ENCODE measurements at places on chromosomes 11 and 22.

DNA sequence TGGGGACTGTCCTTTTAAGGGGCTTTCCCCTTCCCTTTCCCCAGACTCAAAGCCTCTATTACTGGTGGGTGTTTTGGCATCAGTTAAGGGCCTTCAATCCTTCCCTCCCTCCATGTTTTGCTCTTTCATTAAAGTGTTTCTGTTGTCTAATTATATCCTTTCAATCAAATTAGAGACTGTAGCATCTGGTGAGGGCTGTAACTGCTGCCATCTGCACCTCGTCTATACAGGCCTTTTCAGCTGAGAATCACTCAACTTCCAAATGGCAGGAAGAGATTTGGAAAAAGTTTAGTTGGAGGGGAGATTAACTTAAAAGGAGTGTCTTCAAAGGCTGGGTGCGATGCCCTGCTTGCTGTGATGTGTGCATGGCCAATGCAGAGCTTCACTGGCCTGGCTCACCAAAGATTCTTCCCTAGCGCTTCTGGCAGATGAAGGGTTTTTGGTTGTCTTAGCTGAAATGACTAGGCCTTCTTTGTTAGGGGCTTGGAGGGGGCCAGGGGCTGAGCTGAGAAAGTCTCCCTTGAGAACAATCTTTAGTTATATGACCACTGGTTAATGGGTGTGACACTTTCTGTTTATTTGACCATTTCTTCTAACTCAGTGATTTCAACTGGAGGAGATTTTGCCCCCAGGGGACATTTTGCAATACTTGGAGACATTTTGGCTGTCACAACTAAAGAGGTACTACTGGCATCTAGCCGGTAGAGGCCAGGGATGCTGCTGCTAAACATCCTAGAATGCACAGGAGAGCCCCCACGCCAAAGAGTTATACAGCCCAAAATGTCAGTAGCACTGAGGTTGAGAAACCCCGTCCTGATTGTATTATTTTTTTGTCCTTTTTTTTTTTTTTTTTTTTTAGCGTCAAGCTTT, 7.5 kb downstream of the KREMEN1 start:
- DNase-seq: no peak

DNA sequence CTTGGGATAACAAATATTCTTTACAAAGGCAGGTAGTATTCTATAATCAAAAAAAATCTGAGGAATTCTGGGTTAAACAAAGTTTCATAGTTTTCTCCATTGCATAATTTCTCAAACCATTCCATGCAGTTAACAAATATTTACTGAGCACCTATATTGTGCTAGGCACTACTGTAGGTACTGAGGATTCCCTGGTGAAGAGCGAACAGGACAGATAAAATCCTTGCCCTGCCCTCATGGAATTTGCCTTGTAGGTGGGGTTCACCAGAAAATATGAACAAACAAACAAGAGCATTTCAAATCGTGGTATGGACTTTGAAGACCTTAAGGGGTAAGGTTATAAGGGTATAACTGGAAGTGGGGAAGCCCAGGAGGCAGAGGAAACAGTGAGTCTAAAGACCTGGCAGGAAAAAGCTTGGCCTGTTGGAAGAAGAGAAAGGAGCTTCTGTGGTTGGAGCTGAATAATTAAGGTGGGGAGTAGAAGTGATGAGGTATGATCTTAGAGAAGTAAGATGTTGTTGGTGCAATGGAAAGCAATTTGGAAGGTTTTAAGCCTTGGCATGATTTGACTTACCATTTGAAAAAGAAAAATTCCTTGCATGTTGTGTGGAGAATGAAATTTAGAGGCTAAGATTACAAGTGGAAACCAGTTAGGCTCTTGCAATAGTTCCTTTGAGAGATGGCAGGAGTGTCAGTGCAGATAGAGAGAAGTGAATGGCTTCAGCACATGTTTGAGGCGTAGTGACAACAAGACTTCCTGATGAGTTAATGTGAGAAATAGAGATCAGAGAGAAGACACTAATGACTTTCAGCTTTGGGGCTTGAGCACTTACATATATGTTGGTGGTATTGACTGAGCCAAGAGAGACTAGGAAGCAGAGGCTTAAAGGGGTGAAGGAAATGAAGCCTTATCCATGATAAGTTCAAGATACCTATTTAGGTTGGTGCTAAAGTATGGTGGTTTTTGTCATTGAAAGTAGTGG, 55.7 kb upstream of the PICALM start:
- no peak for DNase-seq

DNA sequence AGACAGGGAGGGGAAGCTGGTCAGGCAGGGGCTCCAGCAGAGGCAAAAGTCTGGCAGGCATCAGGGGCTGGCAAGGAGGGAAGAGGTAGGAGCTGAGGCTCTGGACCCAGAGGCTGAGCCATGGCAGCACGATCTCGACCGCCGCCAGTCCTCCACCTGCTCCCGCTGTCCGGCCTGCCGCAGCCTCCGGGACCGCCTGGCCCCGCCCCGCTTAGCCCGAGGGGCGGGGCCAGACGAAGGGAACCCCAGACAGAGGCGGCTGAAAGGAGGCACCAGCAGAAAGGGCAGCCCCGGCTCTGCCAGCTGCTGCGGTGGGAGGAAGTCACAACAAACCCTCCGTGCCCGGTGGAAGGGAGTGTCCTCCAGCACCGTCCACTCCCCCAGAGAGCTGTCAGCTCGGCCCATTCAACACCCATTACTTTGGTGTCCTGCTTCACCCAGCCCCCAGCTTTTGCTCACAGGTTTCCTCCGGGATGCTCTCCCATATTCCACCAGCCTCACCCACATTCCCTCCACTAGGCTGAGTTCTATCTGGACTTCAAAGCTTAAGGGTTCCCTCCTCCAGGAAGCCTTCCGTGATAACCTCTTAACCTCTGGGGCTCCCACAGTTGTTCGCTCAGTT, at the start of gene MFNG:
Gene MFNG (minus strand): TSS at position 161 of the 622 bp plus-strand sequence. CDS start 207 bp downstream, outside the sequence.
- no peak for DNase-seq

DNA sequence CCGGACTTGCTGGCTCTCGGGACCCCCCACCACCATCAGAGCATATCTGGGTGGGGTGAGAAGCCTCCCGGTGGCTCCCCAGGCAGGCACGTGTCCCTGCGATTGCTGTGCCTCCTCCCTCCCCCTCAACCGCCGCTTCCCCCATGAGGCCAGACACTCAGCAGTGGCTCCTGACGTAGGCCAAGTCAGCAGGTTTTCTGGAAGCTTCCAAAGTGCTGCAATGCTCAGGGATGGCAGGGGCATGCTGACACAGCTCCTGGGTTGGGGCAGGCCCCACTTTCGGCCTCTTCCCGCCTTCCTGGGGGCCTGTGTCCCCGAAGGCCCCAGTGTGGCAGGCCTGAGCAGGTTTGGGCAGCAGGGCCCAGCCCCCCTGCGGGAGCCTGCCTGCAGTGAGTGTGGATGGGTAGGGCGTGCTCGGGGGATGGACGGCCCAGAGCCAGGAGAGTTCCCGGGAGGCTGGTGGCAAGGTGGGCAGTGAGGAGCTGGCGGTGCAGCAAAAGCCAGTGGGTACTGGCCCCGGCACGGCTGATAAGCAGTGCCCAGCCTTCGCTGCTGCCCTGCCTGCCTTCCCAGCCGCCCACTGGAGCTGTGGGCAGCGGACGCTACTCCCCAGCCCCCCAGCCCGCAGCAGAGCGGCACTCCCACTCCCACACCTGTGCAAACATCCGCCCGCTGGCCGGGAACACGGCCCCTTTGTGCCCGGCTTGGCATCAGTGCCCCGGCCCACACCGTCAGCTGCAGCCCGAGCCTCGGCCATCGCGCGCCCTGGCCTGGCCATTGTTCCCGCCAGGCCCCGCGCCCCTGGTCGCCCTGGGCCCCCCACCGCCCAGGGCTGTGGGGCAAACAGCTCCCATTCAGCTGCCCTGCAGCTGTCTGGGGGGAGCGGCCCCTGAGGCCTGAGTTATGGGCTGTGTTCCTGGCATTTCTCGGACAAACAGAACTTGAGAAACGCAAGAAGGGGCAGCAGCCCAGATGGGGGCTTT, 125.0 kb downstream of the KCNQ1OT1 start:
- no peak for DNase-seq

GRCh38 chr11:31805037-31805628, 6.0 kb downstream of the PAX6 start:
- DNase-seq: no peak

- DNase-seq: no peak
These were observed 55.1 kb downstream of the SESN3 start for GRCh38 chr11:95175818-95176380.

GRCh38 chr11:68432874-68433273, 27.7 kb upstream of the PPP6R3 start:
- no peak for DNase-seq

GRCh38 chr11:78392854-78393253, 24.8 kb downstream of the GAB2 start:
- no peak for DNase-seq

DNA sequence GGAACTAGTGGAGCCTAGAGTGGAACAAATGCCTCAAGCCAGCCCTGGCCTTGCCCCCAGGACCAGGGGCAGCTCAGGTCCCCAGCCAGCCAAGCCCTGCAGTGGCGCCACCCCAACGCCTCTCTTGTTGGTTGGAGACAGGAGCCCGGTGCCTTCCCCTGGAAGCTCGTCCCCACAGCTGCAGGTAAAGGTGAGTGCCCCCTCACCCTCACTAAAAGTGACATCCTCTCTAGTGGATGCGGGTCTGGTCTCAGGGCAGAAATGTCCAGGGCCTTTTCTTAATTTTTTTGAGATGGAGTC, 21.5 kb downstream of the MICALL1 start:
- no peak for DNase-seq

DNA sequence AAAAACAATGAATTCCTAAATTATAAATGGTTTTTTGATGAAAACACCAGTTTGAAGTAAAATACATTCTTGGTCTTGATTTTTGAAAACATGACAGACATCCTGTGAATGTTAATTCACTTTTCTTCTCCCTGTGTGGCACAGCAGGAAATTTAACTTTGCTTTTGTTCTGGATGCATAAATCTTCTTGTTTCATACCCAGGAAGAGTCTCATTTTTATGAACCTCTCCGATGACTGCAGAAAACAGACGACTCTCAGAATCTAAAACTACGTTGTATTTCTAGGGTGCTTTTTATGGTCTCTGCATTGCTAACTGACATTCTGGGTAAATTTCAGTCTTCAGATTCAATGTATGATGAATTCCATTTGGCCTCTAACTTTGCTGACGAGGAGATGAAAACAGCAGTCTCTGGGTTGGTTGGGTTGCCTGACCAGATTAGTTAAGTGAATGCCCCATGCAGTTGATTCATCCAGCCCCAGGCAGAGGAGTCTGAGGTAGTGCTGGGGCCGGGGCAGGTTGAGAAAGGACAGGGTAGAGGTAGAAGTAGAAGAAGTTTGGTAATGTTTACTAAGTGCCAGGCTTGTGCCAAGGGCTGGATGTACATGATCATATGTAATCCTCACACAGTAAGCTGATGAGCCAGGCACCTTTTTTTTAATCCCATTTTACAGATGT, 20.1 kb downstream of the TCP11L1 start:
- DNase-seq: no peak

- no peak for DNase-seq
These were observed 945 bp downstream of the CREBZF start for GRCh38 chr11:85663753-85664614.

DNA sequence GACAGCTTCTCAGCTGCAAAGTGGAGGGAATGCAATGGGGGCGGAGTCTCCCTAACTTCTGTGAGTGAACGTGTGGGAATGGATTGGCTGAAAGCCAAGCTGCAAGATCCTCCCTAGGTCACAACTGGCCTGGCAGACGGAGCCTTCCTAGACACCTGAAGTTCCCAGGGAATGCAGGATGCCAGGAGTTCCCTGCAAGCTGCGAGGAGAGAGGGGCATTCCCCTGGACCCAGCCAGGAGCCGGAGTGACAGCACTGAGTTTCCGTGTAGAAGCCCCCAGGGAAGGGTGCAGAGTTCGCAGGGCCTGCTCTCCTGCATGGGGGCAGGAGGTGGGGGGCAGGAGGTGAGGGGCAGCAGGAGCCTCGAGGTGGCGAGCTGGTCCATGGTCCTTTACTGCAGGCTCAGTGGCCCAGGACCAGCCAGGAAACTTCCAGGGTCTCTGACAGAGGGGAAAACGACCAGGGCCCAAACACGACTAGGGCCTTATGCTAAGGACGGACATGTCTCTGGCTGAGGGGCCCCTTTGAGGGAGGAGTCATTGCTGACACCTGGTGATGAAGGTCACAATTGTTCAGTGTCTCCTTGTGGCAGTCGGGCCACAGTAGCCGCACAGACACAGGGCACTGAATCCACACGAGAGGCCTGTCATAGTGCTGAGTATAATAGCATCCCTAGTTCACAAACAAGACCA, 141.4 kb downstream of the FBXO7 start:
- no peak for DNase-seq

GRCh38 chr22:40065981-40066380, 71.2 kb downstream of the FAM83F start:
- DNase-seq: no peak

- no peak for DNase-seq
These were observed 5.0 kb downstream of the SEZ6L start for GRCh38 chr22:26174280-26174679.

GRCh38 chr11:2668876-2669275, 30.9 kb downstream of the KCNQ1OT1 start:
- DNase-seq: no peak

- no peak for DNase-seq
These were observed 163.2 kb downstream of the MSANTD4 start for GRCh38 chr11:105858841-105859240.

DNA sequence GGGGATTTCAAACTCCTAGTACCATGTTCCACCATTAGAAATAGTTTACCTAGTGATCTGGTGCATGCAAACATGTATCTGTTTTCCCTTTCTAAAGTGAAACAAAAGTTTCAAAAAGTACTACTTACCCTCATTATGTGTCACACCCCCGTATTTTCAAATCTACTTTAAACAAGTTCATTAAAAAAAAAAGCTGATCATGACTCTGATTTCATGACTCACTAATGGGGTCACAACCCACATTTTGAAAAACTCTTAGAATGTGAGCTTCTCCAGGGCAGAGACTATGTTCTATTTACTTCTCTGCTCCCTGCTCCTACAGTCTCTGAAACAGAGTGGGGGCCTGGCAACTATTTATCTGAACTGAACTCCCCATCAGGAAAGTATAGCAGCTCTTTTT, 18.2 kb downstream of the CHRM1 start:
- no peak for DNase-seq

DNA sequence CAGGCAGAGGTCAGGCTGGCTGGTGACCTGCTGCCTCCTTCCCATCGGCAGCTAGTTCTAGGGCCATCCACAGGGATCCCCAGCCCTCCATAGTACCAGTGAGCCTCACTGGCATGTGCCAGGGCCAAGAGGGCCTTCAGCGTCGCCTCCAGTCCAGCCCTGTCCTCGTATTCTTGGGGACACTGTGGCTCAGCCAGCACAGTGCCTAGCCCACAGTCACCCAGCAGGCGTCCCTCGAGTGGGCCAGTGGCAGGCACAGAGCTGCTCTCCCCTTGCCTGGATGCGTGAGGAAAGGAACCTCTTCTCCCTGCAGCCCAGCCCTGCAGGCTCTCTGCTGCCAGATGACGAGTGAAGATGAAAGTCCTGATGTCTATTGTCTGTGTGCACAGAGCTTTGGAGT, 10.6 kb upstream of the SH3BP1 start:
- no peak for DNase-seq

- no peak for DNase-seq
These were observed 2.9 kb upstream of the SMIM38 start for GRCh38 chr11:69152733-69153421.
